Naive thymus-derived CD4-positive, alpha-beta T cell (primary cell): ENCODE measurements at places on chromosomes 2 and 18. TPM values are rescaled to one million over a fixed set of nuclear protein-coding genes. Genes with fewer than 3 reads are reported as not detected.

COL4A3 gene
- not detected for polyA plus RNA-seq

ZSWIM2 gene
- polyA plus RNA-seq = not detected

DNA sequence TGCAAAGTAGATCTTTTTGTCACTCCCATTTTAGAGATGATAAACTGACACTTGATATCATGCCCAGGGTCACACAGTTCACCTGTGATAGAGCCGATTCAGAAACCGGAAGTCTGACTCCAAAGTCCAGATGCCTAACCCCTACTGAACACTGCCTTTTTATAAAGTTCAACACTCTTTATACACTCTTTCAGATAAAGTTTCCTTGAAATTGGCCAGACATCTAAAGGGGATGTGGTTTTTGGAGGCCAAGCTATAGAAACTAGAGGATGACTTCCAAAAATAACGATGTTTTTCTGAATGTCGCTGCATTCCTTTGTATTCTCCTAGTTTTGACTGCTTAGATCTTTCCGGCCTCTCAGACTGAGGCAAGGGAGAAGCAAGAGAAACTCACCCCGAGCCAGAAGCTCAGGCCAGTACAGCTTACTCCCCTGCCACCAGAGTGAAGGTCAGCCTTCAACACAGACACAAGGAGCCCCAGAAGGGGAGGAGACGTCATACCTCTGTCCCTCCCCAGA lies 61.8 kb downstream of the NRP2 start:
- DNase-seq = no peak

GRCh38 chr2:19141234-19142004 lies 217.0 kb downstream of the OSR1 start:
- no peak for DNase-seq

DNA sequence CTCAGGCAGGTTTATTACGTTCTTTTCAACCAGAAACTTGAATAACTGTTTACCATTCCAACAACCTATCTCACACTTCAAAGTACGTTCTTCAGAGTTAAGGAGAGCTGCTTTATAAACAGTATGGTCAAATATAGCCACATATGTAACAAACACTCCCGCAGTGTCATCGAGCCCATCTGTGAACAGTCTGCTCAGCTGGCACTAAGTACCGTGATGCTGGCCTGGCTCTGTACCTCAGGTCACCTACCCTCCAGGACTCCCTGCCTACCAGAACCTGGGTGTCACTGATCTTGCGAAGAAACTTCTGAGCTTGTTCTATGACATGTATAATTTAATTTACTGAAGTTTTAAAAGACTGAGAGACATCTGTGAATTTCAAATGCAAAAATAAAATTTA lies 71.4 kb downstream of the SEPTIN10 start:
- no peak for DNase-seq

HOXD13 gene
- not detected for polyA plus RNA-seq

DNA sequence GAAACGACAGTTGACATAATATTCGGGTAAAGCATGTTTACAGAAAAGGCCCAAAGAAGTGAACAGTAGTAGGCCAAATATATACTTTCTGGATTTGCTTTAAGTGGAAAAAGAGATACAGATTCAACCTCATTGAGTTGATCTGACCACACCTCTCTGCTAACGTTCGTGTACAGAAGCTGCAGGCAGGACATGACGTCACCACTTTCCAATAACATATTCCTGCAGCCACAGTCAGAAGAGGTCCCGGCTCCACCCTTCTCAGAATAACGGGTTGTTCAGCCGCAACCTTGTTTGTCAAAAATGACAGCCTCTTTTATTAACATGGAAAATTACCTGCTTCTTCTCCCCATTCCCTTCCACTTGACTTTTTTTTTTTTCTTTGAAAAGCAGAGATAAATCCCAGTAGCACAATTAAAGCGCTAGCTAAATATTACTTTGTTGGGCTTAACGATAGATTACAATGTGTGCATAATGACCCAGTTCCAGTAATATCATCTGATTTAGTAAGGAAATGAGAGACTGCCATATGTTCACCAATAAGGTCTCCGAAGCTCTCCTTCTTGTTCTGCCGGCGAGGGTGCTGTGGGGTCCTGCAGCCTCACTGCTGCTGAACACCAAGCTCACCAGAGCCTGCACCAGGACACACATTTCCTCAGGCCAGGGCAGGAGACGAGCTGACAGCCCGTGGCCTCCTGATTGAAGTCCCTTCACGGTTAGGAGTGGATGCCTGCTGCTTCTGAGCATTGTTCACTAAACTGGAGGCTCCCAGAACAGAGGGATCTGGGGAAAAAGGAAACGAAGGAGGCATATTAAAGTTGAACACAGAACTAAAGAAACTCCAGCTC lies 451.0 kb upstream of the SALL3 start:
- DNase-seq = no peak

GRCh38 chr2:213229814-213230213 lies 54.5 kb upstream of the SPAG16 start:
- DNase-seq = no peak

- no peak for DNase-seq
Measured at GRCh38 chr18:76844742-76845477, 22.6 kb downstream of the ZNF236 start.

ANKRD36C gene
- polyA plus RNA-seq = 18.5 TPM

TLX2 gene
- not detected for polyA plus RNA-seq

- DNase-seq = no peak
Measured at GRCh38 chr2:12106440-12107080, 360.1 kb downstream of the LPIN1 start.
